SK-N-SH (cell line): ENCODE measurements at places on chromosomes 3 and 15.

DNA sequence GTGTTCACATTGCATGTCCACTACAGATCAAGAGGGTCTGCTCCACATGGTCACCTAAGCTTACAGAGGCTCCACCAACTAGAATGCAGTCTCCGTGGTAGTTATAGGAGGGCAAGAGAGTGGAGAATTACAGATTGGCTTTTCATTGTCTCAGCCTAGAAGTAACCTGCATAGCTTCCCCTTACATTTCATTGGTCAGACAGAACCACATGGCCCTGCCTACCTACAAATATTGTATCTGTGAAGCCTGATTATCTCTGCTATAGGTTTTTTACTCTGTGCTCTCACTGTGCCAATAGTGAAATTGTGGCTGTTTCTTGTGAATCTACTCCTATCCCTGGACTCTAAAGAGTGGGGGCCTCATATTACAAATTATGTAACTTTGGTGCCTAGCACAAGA, 2.5 kb upstream of the TLNRD1 start:
- no peak for DNase-seq

DNA sequence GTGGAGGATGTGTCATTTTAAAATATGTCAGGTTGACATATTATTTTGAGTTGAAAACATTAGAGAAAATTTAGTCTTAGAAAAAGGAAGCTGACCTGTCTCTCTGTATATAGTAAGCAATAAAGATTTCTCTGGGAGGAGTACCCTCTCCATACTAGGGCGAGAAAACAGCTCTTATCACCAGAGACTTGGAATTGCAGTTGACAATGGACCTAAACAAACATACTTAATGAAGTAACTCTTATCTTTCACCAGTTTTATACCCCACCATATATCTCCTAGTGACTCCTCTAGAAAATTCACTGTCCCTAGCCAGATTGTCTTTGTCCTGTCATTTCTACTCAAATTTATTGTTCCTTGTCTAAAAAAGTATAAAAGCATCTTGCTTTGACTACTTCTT, 7.2 kb upstream of the GATM start:
- no peak for DNase-seq

- DNase-seq: no peak
These were observed 9.0 kb downstream of the C2CD4A start for GRCh38 chr15:62075595-62076277.

- DNase-seq: no peak
These were observed 1.7 kb upstream of the DENND4A start for GRCh38 chr15:65793818-65794104.

DNA sequence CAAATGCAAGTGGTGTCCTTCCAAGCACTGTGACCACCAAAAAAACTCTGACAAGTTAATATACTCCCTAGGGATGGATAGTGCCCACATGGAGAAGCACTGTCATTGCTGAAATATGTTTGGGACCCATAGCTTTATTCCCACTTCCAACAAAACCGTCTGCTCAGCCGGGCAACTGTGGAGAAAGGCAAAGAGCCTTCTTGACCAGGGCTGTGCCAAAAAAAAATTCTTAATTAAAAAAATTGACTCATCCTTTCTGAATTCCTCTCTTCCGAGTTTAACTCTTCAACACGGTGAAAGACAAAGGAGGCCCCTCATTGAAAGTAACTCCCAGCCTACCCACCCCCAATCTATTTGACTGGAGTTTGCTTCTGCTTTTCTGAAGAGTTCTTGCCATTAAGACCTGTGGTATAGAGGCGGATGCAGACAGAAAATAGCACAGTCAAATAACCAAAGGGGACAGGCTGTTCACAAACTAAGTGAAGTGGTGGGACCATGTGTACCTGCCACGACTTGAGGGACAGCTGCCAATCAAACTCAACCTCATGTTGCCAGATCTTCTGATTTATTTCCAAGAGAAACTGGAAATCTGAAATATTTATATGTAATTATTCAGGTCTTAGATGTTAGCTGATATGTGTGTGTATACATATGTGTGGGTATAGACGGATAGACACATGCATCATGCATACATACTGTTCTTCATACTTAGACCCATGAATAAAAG, 135.4 kb upstream of the PFN2 start:
- no peak for DNase-seq

GRCh38 chr3:83092521-83093221, 1331.2 kb upstream of the GBE1 start:
- DNase-seq: no peak

- DNase-seq: no peak
These were observed 869.8 kb upstream of the CFAP20DC start for GRCh38 chr3:59919586-59919985.

DNA sequence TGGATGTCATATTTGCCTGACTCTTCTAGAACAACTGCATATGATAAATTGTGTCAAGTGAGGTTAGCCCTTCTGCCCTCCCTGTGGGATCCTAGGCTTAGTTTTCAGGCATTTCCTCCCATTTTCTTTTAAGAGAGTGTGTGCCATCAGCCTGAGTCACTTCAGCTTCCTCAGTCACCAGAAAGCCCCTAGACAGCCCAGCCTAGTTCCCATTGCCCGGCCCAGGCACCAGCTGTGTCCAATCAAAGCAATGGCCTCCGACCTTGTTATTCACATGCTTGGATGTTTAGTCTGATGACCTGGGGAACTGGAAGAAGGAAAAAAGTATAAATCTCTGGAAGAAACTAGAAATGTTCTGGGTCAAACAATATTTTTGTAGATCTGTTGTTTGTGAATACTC, 221.9 kb upstream of the LRIG1 start:
- DNase-seq: no peak
